ENCODE measurements at places on chromosomes 2 and 18.

- DNase-seq = no peak
Observed at GRCh38 chr2:229344151-229344551, 73.1 kb upstream of the PID1 start.

DNA sequence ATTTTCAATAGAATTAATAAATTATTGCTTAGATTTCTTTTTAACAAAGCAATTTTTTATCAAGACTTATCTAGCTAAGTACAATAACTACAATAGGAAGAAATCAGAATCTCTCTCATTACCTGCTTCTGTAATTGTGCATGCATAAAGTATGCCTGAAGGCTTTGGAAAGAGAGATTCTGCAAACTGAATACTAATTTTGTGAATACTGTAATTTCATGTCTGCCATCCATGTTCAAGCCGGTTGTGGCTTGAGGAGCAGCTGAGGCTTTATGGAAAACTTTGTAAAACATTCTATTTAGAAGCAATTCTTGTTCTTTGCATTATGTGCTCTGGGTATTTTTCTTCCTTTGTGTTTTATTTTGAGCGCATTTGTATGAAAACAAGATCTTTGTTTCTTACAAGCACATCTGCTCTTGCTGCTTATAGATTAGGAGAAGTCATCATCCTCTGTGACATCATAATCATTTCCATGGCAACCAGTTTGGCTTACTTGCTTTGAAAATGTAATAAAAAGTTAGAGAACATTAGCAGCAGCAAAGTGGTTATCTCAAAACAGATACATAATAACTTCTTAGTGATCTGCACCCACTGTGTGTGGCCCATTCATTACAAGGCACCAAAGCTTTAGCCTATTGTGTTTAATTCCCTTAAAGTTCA is 16.0 kb upstream of the IKZF2 start:
- no peak for DNase-seq

DNA sequence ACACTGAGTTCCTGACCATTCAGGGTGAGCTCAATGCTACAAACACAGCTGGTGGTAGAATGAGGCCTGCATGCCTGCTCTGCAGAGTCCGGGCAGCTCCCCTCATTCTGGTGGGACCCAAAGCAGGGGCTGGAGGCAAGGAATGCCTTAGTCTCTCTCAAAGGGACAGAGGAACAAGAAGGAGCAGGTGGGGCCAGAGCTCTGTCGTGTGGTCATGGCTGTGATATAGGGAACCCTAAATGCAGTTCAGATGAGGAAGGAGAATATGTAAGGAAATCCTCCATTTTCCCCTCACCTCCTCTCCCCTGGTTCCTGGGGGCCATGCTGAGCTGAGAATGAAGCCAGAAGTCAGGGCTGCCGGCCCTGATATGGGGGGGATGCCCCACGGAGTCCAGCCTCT is 334.3 kb downstream of the CYP26B1 start:
- DNase-seq = no peak

- no peak for DNase-seq
Observed at GRCh38 chr2:16219292-16219975, 279.1 kb downstream of the MYCN start.

DNA sequence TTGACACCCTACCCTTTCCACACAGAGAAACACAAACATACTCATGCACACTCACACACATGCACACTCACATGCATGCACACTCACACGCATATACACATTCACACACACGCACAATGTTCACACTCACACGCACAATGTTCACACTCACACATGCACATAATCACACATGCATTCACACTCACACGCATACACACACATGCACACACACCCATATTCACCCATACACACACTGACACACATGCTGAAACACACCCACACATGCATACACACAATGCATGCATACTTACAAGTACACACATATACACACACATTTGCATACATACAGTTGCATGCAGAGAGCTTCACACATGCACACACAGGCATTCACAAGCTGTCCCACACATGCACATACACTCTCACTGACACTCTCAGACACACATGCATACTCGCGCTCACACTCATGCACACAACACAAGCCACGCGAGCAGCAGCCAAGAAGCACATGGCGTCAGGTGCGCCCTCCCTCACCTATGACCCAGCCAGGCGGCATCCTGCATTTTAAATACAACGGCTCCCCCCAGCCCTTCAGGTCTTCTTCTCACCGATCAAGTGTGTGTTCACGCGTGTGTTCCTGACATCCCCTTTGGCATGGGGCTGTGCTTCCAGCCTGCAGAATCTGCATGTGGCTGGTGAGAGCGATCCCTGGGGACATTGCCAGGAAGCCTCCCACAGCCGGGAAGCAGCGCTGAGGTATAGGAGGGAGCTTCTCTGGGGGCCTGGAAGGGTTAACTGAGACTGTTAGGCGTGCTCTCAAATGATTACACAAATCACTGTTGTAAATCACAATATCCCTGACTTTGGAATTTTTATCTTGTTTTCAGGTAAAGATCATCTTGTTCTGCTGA is 195.1 kb downstream of the RTP5 start:
- no peak for DNase-seq

DNA sequence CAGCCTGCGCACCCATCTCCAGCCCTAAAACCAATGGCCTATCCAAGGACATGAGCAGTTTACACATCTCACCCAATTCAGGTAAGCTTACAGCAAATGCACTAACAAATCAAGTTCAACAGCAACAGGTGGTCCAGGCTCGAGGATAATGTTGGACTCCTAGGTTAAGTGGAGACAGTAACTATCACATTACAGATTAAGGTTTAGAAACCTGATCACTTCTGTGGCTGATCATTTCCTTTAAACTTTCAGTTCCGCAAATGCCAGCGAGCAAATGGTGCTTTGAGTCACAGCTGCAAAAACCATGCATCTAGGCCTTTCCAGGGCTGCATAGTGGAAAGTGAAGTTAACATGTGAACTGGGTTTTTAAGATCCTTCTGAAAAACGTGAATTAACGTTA is 259.4 kb downstream of the GBX2 start:
- DNase-seq = no peak

GRCh38 chr2:144798034-144798433 is 278.1 kb upstream of the ZEB2 start:
- DNase-seq = no peak

DNA sequence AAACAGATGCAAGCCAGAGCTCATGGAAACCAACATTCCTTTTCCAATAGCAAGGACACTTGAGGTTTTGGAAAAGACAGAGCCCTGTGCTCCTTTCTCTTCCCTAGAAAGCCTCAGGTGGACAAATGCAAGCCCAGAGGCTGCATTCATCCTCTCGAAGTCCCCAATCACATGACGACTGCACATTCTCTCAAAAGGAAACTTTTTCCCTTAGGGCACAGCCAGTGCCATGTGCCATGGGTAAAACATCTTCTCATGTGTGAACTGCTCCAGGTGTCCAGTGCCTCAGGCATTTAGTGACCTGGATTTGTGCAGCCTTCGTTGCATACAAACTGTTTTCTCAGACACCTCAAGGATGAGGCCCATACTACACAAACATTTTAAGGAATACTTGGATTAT is 140.7 kb downstream of the LAMA1 start:
- DNase-seq = no peak

DNA sequence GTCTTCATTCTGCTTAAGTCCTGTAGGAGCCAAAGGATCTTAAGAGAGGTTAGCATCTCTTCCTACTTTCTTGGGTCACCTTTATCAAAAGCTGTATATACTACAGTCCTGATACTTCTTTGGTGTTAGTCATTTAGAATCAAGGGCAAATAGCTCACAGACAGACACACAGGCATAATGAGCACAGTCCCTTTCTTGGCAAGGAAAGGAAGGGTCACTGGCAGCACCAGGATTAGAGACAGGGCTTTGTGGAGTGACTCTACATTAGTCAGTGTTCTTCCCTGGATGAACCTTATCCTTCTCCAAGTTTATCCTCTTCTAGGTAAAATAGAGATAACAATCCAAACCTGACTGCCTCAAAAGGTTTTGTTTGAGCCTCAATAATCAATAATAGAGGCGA is 40.0 kb upstream of the NCKAP5 start:
- no peak for DNase-seq

GRCh38 chr2:167748536-167748935 is 498.9 kb downstream of the STK39 start:
- no peak for DNase-seq

- no peak for DNase-seq
Observed at GRCh38 chr2:7609556-7609955, 692.3 kb downstream of the RNF144A start.

DNA sequence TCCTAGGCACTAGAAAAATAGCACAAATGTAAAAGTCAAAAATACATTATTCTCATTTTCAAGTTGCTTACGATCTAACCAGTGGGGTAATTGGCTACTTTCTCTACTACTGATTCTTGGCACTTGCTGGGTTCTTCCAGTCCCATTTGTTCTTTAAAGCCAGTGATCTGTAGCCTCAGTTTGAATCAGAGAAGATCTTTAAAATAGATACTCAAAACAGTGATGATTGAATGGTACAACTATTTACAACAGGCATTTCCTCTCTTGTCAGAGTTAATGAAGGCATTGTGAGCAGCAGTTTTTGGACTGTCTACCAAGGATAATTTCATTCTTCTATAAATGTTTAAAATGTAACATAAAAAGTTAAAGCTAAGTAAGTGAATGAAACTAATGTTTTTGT is 128.3 kb upstream of the FSIP2 start:
- no peak for DNase-seq

DNA sequence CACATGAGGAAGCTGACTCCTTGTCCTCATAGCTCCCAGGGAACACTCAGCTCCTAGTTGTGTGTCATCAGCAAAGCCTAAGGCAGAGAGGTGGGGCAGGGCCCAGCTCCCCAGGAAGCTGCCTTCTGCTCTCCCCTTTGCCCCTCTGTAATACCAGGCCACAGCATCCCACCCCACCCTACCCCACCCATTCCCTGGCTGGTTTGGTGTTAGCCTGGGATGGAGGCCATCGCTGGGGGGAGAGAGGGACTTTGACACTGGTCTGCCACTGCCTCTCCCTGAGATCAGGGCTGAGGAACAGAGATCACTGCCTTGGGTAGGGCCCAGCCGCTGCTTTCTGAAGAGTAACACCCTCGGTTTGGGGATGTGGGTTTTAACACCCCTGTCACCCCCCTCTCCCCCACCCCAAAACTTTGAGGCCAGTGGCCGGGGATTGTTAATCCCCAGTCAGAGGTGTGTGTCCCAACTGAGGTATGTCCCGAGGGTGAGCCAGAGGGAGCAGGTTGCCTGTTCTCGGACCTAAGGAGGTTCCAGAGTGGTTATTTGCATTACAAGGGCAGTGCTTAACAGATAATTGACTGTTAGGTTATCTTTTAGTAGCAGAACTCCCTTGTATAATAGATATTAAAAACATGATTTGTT is 41.4 kb downstream of the TET3 start:
- DNase-seq = no peak

DNA sequence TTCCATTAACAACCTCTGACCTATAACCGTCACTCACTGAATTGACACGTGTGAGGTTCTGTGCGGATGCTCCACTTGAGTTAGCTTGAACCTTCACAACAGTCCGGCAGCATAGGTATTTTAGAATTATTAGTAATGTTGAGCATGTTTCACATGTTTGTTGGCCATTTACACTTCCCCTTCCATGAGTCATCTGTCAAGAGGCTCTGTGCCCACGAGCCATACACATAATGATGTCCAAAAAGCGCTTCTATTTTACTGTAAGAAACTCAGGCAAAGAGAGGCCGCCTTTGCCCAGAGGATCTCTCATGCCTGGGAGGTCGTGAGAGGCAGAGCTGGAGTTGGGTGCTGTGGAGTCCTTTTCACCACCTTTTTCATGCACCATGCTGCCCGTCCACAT is 28.9 kb upstream of the TMEM214 start:
- DNase-seq = no peak

GRCh38 chr18:23723121-23723520 is 33.9 kb downstream of the LAMA3 start:
- DNase-seq = no peak

GRCh38 chr2:177325554-177325953 is 61.0 kb upstream of the NFE2L2 start:
- DNase-seq = no peak

DNA sequence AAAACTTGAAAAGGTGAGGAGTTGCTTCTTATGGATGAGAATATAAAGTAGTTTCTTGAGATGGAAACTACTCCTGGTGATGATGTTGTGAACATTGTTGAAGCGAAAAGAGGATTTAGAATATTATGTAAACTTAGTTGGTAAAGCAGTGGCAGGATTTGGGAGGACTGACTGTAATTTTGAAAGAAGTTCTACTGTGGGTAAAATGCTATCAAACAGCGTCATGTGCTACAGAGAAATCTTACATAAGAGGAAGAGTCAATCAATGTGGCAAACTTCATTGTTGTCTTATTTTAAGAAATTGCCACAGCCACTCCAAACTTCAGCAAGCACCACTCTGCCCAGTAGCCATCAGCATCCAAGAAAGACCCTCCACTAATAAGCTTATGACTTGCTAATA is 112.9 kb upstream of the ZEB2 start:
- DNase-seq = no peak

DNA sequence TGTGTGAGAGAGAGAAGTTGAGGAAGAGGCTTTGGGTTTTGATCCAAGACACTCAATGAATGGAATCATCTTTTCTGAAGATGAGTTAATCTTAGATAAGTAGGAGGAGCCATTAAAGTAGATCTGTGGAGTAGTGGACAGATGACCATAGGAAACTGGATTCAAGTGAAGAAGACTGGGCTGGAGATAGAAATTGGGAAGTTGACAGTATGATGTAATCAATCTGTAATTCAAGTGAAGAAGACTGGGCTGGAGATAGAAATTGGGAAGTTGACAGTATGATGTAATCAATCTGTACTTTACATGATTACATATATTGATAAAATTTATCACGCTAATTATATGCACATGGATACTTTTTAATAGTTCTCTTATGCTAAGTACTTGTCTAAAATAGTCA is 92.8 kb downstream of the PHLPP1 start:
- DNase-seq = no peak

- no peak for DNase-seq
Observed at GRCh38 chr2:28746429-28747111, 5.1 kb upstream of the PPP1CB start.

- no peak for DNase-seq
Observed at GRCh38 chr2:60560734-60561644, 7.5 kb upstream of the BCL11A start.

GRCh38 chr2:107931412-107931811 is 54.9 kb upstream of the SLC5A7 start:
- no peak for DNase-seq

GRCh38 chr18:51168960-51169662 is 28.4 kb downstream of the MEX3C start:
- DNase-seq = no peak

DNA sequence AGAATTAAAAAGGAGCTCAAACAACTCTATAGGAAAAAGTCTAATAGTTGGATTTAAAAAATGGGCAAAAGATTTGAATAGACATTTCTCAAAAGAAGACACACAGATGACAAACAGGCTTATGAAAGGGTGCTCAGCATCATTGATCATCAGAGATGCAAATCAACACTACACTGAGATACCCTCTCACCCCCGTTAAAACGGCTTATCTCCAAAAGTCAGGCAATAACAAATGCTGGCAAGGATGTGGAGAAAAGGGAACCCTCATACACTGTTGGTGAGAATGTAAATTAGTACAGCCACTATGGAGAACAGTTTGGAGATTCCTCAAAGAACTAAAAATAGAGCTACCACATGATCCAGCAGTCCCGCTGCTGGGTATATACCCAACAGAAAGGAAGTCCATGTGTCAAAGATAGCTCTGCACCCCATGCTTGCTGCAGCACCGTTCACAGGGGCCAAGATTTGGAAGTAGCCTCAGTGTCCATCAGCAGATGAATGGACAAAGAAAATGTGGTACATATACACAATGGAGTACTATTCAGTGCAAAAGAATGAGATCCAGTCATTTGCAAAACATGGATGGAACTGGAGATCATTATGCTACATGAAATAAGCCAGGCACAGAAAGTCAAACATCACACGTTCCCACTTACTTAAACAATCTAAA is 46.7 kb upstream of the B3GNT7 start:
- DNase-seq = no peak
